Esophagus squamous epithelium (tissue), 5 donors: ENCODE measurements at places on chromosomes 11 and 22.

DNA sequence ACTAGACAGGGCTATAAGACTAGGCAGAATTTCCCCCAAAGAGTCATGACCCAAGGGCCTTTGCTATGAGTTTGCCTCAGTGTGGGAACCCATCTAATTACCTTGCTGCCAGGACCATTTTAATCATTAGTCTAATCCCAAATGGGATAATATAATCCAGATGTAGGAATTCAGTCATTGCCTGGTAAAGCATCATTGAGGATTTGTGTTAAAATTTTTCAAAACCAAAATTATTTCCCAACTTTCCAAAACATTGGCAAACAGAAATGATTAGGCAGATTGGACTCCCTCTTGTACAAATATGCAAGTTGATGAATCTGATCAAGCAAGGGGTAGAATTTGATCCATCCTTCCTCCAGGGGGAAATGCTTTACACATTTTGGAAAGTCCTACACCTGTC, 16.2 kb upstream of the MMP13 start:
- no peaks in the 10 kb centered on the region for H3K36me3 ChIP-seq
- no peak for DNase-seq
- H3K27me3 ChIP-seq = no peaks in the 10 kb centered on the region
- no peak overlapping the region for H3K27ac ChIP-seq
- H3K4me1 ChIP-seq = no peaks in the 10 kb centered on the region

DNA sequence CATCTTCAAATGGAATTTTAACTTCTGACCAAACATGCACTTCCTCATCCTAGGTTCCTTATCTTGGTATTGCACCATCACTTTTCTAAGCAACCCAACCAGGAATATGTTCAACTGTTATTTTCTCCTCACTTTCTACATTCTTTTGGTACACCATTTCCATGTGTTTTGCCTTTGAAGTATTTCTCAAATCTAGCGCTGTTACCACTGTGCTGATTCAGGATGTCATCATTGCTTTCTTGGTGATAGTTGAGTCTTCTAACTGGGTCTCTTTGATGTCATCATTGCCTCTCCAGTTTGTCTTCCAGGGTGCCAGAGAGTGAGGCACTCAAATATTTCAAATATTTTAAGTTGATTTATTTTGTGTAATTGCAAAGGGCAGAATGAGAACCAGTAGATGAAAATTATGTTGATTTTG, 47.5 kb downstream of the HORMAD2 start:
- no peak overlapping the region for H3K4me3 ChIP-seq
- H3K27ac ChIP-seq = no peak overlapping the region
- H3K36me3 ChIP-seq = no peaks in the 10 kb centered on the region
- no peaks in the 10 kb centered on the region for H3K4me1 ChIP-seq
- no peaks in the 10 kb centered on the region for H3K27me3 ChIP-seq
- no peak for DNase-seq

- no peak for DNase-seq
- no peaks in the 10 kb centered on the region for H3K4me1 ChIP-seq
- no peak overlapping the region for H3K27ac ChIP-seq
- H3K27me3 ChIP-seq = no peaks in the 10 kb centered on the region
- no peak overlapping the region for H3K4me3 ChIP-seq
Observed at GRCh38 chr11:77497368-77497767, 23.5 kb upstream of the PAK1 start.

GRCh38 chr11:36162006-36162882, 127.0 kb downstream of the COMMD9 start:
- no peak overlapping the region for H3K4me3 ChIP-seq
- H3K4me1 ChIP-seq = peaks cover 14% of the 10 kb centered on the region
- H3K27ac ChIP-seq = no peak overlapping the region
- no peaks in the 10 kb centered on the region for H3K36me3 ChIP-seq
- no peaks in the 10 kb centered on the region for H3K27me3 ChIP-seq

GRCh38 chr11:65557280-65558001, 718 bp downstream of the LTBP3 start:
- H3K27me3 ChIP-seq = no peaks in the 10 kb centered on the region
- peak overlapping the region; percentile 68 for H3K4me3 ChIP-seq

GRCh38 chr11:93570759-93571413, 27.7 kb upstream of the SMCO4 start:
- peaks cover 3% of the 10 kb centered on the region for H3K27me3 ChIP-seq
- H3K36me3 ChIP-seq = no peaks in the 10 kb centered on the region
- H3K4me3 ChIP-seq = no peak overlapping the region
- no peak overlapping the region for H3K27ac ChIP-seq
- H3K4me1 ChIP-seq = peaks cover 34% of the 10 kb centered on the region
